ENCODE measurements at places on chromosomes 4 and X.

DNA sequence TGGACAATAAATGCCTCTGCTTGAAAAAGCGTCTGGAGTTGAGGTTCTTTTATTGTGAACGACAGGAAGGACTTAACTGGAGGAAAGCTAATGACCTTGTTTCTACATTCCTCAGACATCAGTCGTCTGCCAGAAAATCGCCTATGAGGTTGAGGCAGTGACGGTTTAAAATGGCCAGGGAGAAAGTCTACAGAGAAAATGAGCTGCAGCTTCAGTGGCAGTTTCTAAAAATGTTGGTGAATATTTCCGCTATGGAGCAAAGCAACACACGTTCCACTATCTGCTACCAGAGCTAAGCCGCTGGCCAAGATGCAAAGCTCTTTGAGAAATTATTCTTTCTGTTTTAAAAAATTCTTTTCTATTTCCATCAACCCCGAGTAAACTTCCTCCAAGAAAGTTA is 116.9 kb upstream of the GALNT7 start:
- no peak for DNase-seq

GRCh38 chrX:37684426-37684825 is 1.2 kb upstream of the XK start:
- peak; percentile 19 for DNase-seq

- DNase-seq, result peak; percentile 2
Measured at GRCh38 chrX:53479301-53479700, 45.1 kb upstream of the HSD17B10 start.

DNA sequence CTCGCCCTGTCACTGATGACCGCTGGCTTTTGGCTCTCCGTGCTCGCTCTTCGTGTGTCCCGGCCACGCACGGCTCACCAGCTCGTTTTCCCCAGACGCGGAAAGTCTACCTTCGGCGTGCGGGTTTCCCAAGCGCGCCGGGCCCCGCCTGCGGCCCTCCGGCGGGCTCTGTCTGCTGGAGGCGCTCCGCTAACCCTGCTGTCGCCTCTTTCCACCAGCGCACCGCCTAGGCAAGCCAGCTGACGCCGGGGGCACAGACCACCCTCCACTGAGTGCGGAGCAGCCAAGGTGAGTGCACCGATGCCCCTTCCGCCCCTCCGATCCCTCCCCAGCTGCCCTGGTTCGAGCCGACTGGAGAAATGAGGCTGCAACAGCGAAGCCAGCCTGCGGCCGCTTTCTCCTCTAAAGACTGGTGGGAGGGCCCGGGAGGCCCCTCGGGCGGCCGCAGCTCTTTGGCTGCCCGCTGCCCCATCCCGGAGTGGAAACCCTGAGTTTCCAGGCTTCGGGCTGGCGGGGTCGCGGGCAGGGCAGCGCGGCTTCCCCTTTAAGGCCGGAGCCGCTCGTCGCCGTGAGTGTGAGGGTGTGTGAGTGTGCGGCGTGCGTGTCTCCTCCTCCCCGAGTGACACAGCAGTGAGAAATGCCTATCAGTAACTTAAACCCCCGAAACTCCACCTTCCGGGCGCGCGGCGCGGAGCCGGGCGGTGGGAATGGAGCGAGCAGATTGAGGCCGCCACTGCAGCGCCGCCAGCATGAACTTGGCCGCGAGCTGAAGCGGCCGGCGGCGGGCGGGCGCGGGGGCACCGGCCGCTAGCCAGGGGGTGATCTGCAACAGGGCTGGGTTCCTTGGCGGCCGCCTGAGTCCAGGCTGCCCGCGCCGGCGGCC is at the start of gene MAMLD1:
MAMLD1 (plus strand) TSS at position 719 of the 883 bp plus-strand sequence. CDS start 82,200 bp downstream, outside the sequence.
- no peak for DNase-seq

GRCh38 chr4:6324461-6324998 is 54.9 kb downstream of the WFS1 start:
- no peak for DNase-seq
